ENCODE measurements at places on chromosomes 1 and 21.

DNA sequence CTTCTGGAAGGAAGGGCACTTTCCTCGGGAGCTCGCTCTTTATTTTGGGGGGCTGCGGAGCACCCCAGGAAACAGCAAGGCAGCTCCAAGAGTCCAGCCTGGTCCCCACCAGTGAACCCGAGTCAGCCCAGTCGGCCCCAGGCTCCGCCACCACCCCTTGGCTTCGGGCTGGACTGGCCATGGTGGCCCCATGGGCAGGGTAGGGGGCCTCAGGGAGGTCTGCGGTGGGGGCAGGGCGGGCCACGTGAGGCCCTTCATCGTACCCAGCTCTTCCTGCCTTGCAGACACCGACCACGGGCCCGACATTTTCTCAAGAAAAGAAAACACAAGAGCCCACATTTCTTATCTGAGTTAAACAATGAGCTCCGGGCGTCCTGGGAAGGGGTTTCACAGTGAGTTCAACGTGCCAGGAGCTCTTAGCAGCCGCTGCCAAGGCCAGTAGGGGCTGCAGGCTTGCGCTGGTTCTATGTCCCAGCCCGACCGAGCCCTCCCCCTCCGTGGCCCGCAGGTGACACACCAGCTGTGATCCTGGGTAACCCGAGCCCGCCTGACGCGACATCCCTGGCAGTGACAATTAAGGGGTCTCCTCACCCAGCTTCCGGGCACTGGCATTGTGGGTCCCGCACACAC is 66.2 kb downstream of the PRDM16 start:
- no peak for DNase-seq

DNA sequence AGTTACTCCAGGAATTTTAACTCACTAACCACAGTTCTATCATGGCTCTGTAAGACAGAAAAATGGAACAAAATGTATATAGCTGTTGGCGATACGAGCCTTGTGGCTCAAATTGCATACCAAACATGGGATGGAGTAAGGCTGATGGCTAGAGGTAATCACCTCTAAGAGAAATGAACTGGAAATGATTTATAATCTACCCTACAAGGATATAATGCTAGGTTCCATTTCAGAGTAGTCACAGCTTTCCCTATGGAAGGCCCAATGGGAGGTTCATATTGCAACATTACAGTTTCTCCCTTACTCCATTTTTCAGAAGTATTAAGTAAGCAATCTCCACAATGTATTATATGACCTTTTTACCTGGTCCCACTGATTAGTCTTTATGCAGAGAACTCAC is 61.6 kb downstream of the EDEM3 start:
- DNase-seq, result no peak

- DNase-seq, result no peak
Measured at GRCh38 chr1:17633654-17634053, 94.2 kb downstream of the ARHGEF10L start.

GRCh38 chr21:32494934-32495709 is 82.6 kb downstream of the EVA1C start:
- no peak for DNase-seq

DNA sequence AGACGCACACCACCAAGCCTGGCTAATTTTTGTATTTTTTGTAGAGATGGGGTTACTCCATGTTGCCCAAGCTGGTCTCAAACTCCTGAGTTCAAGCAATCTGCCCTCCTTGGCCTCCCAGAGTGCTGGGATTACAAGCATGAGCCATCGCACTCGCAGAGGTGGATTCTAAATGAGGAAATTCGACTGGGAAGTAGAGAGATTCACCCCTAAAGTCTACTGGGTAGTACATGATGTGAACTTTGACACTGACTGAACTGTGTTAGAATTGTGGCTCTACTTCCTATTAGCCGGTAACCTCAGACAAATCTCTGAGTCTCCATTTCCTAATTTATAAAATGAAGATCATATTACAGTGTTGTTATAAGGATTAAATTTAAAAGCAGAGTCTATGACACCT is 276.0 kb upstream of the NR5A2 start:
- DNase-seq, result no peak

DNA sequence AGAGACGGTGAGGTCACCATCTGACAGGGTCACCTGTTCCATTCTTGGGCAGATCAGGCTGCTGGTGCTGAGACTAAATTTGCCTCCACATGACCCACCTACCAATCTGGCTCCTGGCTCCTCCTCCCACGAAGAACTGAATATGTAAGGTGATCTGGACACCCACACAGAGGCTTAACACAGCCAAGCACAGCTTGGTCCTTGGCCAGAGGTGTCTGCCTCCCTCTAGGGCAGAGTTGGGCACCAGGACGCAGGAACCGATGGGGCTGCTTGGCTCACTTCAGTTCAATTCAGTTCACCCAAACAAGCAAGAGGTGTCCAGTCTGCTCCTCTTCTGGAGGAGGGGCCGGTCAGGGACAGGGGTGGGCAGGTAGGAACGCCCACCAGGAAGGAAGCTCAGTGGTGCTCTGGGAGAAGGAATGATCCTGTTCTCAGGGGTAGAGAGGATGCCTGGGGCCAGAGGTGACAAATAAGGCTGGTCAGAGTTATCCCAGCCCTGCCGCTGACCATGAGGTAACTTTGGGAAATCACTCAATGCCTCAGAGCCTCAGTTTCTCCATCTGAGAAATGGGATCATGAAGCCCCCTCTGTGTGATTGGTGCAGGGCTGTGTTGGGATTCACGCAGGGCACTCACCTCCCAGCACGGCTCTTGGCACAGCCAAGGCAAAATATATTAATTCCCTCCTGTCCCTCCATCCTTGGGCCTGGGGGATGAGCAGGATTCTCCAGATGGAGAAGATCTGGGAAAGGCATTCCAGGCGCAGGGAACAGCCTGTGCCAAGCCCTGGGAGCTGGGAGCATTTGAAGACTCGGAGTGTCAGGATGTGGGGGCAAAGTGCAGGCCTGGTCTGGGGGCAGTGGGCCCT is 284.5 kb downstream of the PTPRU start:
- DNase-seq, result no peak

DNA sequence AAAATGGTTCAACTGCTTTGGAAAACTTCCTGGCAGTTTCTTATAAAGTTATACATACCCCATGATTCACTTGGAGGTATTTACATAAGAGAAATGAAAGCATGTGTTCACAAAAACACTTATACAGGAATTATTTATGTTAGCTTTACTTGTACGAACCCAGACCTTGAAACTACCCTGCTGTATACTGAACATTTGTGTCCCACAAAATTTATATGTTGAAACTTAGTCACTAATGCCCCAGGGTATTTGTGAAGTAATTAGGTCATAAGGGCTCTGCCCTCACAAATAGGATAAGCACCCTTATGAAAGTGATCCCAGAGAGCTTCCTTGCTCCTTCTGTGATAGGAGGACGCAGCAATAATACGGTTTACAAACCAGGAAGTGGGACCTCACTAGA is 42.7 kb upstream of the B3GALT2 start:
- DNase-seq, result no peak

GRCh38 chr1:9247894-9248293 is 13.3 kb downstream of the H6PD start:
- no peak for DNase-seq

GRCh38 chr1:89706700-89707012 is 73.7 kb downstream of the LRRC8C start:
- DNase-seq, result no peak

DNA sequence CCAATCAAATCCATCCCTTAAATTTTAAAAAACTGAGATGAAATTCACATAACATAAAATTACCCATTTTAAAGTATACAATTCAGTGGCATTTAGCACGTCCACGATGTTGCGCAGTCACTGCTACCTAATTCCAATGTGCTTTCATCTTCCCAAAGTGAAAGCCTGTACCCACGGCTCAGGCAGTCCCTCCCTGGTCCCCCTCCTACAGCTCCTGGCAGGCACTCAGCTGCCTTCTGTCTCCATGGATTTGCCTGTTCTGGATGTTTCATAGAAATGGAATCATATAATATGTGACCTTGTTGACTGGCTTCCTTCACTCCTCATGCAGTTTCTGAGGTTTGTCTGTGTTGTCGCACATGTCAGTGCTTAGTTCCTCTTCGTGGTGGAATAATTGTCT is 386.3 kb downstream of the CAMTA1 start:
- DNase-seq, result no peak

GRCh38 chr1:162421258-162422164 is 9.6 kb upstream of the SH2D1B start:
- DNase-seq, result no peak

DNA sequence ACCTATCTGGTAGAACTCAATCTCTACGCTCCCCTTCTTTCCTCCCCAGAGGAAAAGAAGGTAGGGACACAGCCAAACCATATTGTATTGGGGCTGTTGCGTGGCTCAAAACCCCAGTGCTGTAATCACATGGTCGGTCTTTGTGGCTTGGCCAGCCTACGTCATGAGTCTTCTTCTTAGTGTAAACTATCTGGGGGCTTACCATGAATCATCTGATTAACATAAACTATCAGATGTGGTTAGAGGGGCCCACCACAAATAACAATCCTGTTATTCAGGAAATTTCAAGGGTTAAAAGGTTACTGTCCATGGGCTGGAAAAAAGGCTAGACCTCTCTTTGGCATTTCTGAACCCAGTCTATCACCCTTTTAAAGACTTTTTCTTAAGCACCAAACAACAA is 49.5 kb upstream of the GPR52 start:
- no peak for DNase-seq

DNA sequence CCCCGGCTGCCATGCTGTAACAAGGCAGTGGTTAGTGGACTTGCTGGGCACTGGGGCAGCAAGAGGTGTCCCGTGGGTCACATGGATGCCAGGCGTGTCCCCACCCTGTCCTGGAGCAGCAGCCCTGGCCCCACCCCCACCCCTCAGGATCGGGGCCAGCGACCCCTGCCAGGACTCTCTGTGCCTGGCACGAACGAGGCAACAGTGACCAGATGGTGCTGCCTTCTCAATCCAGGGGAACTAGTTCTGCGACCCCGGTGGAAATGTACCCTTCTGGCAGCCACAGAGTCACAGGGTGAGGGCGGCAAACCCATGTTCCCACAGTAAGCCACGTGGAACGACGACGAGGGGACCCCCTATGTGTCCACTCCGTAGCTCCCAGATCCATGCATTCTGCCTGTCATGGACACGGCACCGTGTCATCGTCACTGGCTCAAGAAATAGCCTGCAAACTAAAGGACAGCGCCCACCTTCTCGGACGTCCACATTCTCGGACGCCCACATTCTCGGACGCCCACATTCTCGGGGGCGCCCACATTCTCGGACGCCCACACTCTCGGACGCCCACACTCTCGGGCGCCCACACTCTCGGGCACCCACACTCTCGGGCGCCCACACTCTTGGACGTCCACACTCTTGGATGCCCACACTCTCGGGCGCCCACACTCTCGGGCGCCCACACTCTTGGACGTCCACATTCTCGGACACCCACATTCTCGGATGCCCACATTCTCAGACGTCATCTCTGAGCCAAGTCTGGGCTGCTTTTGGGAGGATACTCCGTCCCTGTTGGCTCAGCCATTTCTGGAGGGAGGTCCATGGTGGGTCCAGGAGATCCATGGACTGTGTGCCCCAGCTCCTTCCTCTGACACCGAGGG is 19.6 kb upstream of the ACTRT2 start:
- no peak for DNase-seq

DNA sequence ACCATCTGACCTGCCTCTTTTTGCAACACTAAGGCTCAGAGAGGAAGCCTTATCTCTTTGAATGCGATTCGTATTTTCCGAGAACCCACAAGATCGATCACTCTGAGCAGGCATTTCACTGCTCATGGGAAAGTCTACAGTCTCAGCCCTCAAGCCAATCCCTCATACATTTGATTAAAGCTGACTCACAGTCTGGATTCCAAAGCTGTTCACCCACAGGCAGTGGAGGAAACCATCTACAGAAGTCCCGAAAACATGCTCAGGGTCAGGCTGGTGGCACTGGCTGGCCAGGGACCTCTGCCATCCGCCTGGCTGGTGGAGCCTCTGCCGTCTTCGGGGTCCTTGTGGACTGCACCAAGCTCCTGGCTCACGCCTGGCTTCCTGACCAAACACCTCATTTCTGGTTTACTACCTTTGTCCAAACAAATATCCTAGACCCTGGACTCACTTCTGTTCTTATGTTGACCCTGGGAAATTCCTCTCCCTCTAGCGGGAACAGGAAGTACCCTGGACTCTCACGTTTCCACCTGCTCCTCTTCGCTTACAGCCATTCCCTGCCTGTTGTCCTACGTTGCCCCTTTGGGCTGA is 650.0 kb downstream of the SMYD3 start:
- DNase-seq, result no peak

- DNase-seq, result no peak
Measured at GRCh38 chr1:94759188-94759587, 61.0 kb upstream of the SLC44A3 start.

GRCh38 chr21:43591571-43591970 is 67.7 kb downstream of the HSF2BP start:
- no peak for DNase-seq

GRCh38 chr1:112514901-112515300 is 6.1 kb downstream of the WNT2B start:
- no peak for DNase-seq

- peak; percentile 7 for DNase-seq
Measured at GRCh38 chr1:214933375-214933774, 149.2 kb upstream of the KCNK2 start.

GRCh38 chr1:37424523-37424922 is 49.9 kb upstream of the ZC3H12A start:
- DNase-seq, result no peak

Measured in stimulated activated CD4-positive, alpha-beta T cell treated with anti-CD3 and anti-CD28 coated beads, TNF-alpha, amount 100 ng/mL, for 48 hours (primary cell).